NCI-H526 treated with DMSO at 0.1 percent for 48 hours (cell line): ENCODE measurements at places on chromosomes 3 and 15.

DNA sequence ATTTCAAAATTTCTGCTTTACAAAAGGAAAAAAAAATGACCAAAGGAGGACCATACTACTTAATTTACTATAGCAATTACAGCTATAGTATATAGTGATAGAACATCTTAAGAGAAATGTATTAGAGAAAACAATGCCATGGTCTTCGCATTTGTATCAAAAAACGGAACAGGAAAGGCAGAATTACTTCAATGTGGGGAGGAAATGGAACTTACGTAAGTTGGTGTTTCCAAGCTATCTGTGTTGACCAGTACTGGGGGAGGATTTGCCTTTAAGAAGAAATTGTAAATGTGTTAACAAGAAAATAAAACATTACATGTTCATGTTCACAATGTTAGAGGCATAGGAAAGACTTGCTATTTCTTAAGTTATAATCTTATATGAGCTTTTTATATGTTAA lies 119.9 kb upstream of the MELTF start:
- DNase-seq = no peak

- DNase-seq = no peak
Measured at GRCh38 chr3:73950865-73951558, 326.3 kb upstream of the PDZRN3 start.

- no peak for DNase-seq
Measured at GRCh38 chr15:77871852-77872371, 205.6 kb downstream of the TBC1D2B start.

- no peak for DNase-seq
Measured at GRCh38 chr3:26091626-26092025, 301.7 kb downstream of the OXSM start.

DNA sequence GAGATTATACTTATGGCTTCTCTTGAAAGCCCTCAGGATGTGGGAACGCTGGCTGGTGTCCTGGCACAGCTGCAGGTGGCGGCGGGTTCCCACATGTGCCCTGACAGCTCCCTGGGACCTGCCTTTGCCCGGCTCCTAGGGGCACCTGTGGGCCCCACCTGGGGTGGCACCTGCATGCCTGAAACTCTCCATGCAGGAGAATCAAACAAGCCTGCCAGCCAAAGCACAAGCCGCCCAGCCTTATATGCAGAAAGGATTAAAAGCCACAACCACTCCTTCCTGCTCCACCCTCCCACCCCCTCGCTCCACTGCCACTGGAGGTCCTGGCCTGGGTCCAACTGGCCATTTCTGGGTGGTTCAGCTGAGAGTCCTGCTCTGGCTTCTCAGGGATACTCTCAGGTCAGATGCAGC lies 18.1 kb downstream of the TRPM1 start:
- DNase-seq = no peak

DNA sequence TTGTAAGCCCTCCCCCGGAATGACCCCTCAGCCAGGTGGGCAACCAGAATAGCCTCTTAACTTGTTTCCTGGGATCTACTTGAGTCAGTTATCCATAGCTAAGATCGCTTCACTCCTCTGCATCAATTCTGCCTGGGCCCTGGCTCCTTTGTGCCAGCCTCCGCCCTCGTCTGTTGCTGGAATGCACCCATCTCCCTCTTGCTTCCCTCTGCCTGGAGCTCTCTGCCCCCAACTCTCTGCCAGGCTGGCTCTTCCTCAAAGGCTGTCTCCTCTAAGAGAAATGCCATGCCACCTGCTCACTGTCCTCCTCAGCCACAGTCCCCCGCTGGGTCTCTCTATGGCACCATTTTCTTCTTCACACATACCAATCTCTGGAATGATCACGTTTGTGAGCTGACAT lies 240.8 kb downstream of the ADAMTS17 start:
- no peak for DNase-seq

- no peak for DNase-seq
Measured at GRCh38 chr3:133491481-133492059, 81.9 kb upstream of the CDV3 start.

DNA sequence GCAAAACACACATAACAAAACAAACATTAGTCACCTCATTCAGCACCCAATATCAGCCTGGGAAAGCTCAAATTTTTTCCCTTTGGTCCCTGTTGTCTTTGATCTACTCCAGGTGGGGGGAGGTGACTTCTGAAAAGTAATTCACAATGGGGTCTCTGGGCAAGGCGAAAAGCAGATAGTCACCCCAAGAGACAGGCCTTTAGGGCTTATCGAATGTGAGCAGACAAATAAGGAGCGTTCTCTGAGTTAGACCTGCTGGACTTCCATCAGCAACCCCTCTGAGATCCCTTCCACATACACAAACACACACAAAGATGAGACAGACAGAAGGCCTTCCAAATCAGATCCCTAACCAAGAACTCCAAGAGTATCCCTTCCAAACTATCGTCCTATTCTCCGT lies 171.0 kb upstream of the SMAD3 start:
- no peak for DNase-seq

GRCh38 chr15:69035205-69035917 lies 20.9 kb downstream of the NOX5 start:
- peak; percentile 52 for DNase-seq

DNA sequence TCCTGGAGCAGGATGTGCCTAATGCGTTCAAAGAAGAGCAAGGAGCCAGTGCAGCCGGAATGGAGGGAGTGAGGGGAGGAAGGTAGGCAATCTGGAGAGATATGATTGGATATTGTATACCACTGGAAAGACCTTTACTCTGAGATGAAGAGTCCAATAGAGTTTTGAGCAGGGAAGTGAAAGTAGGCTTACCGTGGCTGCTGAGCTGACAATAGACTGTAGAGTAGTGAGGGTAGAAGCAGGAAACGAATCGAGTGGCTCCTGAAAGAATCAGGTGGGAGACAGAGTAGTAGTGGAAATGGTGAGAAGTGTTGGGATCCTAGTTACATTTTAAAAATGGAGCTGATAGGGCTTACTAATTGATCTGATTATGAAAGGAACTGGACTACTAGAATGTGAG lies 51.8 kb upstream of the NUDT16 start:
- no peak for DNase-seq

GRCh38 chr15:93830221-93831080 lies 400.9 kb upstream of the MCTP2 start:
- DNase-seq = no peak

DNA sequence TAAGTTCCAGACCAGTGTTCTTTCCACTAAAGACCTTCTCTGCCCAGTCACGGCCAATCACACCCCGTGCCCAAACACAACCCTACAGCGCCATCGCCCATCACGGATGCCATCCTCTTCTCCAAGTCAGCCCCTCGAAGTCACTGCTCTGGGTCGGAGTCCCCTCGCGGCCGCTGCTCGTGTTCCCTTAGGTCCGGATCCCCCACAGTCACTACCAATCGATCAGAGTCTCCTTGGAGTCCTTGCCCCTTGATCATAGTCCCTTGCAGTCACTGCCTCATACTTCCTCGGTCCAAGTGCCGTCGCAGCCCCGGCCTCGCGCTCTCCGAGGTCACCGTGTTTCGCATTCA lies 461 bp downstream of the PCYT1A start:
- no peak for DNase-seq

DNA sequence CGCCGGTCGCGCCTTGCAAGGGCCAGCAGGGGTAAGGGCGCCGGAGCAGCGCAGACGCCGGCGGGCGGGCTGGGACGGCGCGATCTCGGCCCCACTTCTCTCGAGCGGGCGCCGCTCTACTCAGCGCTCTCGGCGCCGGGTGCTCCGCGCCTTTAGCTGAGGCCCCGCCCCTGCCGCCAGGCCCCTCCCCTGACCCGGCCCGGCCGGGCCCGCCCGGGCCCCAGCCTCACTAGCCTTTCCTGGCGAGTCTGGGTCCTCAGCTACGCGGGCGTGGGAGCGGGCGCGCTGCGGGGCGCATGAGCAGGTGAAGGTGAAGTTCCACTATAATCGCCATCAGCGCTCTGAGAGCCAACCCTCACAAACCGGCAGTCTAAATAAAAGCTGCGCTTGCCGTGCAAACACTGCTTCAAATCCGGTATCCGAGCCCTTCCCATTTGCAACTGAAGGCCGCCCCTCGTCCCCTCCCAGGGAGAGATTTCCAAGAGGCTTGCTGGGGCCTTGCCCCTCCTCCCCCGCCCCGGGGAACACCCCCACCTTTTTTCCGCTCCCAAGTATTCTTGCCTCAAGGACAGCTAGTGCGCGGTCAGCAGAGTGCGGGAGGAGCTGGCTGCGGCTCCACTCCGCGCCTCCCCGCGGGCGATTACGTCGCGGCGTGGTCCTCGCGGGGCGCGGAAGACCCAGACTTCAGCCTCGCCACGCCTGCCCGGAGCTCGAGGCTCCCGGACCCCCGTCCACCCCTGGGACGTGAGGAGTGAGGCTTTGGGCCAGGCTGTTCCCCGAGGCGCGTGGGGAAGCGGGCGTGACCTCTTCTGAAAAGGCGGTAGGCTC lies at the start of gene RPP25:
Gene RPP25 (minus strand): TSS at position 125 of the 828 bp plus-strand sequence. CDS start 189 bp downstream, outside the sequence.
- peak; percentile 70 for DNase-seq

DNA sequence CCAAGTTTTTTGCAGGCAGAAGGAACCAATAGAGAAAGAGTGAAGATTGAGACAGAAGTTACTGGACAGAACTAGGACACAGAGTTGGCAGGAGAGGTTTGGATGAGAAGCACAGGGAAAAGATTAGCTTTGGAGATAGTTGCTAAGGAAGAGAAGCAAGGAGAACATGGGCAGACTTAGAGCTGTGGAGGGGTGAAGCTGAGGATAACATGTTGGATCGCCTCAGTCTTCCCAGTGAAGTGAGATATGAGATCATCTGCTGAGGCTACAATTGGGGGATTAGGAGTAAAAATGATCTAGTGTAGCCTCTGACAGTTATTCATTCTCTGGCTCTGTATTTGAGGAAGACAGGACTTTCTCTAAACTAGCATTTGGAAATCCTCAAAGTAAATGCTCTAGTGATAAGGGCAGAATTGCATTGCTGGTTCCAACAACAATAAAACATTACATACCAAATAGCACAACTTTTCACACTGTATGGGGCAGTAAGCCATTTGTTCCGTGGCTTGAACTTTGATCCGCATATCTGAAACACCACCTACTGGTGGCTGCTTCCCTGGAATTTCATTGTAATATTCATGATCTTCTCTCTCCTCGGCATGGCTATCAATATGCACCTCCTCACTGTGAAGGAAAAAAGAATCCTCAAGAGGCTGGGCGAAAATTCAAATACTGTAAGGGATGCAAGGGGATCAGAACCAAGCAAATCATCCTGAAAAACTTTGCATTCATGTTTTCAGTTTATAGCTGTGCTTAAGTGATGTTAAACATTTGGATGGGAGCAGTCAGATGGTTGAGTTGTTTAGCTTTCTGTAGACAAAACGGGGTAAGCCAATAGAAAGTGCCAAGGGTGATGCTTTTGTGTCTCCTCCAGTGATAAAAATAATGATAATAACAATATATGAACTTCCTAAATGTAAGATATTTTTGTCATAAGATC lies 22.2 kb upstream of the EID1 start:
- peak; percentile 32 for DNase-seq

GRCh38 chr3:57840473-57840872 lies 84.4 kb downstream of the SLMAP start:
- DNase-seq = no peak

DNA sequence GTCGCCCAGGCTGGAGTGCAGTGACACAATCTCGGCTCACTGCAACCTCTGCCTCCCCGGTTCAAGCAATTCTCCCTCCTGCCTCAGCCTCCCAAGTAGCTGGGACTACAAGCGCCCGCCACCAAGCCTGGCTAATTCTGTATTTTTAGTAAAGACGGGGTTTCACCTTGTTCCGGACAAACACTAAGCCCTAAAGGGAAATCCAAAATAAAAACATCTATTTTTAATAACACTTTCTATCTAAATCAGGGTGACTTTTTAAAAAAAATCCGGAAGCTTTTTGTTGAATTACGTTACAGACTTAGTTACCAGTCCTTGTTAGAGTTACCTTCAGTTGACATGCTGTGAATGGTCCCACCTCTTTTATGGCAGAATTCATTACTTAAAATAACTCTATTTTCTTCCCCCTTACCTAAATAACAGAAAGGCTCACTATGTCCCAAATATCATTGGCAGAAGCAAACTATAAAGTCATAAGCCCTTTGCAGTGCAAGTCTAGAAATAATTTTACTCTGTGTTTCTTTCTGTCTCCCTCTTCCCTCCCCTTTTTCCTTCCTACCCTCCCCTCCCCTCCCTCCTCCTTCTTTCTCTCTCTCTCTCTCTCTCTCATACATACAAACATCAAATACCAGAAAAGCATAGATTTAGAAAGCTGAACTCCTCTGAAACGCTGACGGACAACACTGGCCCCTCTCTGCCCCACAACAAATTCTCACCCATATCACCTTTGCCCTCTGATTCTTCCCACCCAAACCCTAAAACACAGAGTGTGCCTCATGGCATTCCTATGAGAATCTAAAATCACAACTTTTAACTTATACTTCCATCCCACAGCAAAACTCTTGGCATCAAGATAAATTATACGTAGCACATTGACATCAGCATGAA lies 18.3 kb downstream of the THBS1 start:
- no peak for DNase-seq

GRCh38 chr3:9791790-9792404 lies 376 bp downstream of the TADA3 start:
- no peak for DNase-seq

- no peak for DNase-seq
Measured at GRCh38 chr3:193908181-193908744, 227.7 kb upstream of the HES1 start.

DNA sequence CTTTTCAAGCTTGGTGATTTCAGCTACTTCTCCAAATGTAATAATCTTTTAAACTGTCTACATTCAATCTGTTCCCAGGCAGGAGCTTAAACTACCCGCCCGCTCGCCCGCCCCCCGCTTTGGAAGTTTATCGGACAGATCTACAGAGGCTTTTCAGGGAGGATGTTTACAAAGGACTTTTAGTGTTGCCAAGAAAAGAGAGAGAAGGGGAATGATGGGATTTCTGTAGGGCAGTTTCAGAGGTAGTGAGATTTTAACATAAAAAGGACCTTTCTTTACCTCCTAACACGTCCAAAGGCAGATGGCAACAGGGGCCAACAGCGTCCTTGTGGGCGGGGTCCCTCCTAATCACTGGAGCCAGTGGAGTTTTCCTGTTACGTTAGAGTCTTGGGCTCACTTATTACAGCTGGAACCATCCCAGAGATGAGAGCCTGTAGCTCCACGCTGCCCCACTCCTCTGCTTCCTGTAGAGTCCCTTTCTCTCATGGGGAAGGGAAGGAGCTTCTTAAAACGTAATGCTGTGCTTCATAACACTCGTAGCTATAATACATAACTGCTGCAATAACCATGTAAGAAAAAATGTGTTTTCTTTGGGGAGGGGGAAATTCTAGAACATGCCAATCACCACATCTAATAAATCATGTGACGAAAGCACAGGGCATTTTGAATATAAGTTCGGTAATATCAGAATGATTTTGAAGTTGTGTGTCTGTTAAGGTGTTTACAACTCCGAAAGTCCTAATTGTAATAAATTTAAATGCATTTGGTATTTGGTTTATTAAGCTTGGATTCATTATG lies 30.9 kb downstream of the HES1 start:
- peak; percentile 8 for DNase-seq

GRCh38 chr15:86162172-86162591 lies 82.5 kb downstream of the AGBL1 start:
- no peak for DNase-seq

- DNase-seq = no peak
Measured at GRCh38 chr3:94673876-94674275, 611.0 kb downstream of the NSUN3 start.
